ENCODE measurements at places on chromosomes 2 and 18. TPM values are rescaled to one million over a fixed set of nuclear protein-coding genes. Genes with fewer than 3 reads are reported as not detected.

GRCh38 chr18:76230791-76231190, 264.3 kb downstream of the ZNF516 start:
- no peaks in the 10 kb centered on the region for H3K27me3 ChIP-seq
- no peaks in the 10 kb centered on the region for H3K4me1 ChIP-seq
- no peak overlapping the region for H3K27ac ChIP-seq

GRCh38 chr2:46471-47345, at the start of gene FAM110C:
Gene FAM110C, minus strand, starts transcription at chr2:46505. Its CDS starts 120 bp downstream, at chr2:46385.
- DNase-seq: peak; percentile 57
- no peaks in the 10 kb centered on the region for H3K27me3 ChIP-seq
- H3K4me3 ChIP-seq: peak within 1 kb of the TSS; percentile 31
- H3K27ac ChIP-seq: no peak within 1 kb of the TSS

DNA sequence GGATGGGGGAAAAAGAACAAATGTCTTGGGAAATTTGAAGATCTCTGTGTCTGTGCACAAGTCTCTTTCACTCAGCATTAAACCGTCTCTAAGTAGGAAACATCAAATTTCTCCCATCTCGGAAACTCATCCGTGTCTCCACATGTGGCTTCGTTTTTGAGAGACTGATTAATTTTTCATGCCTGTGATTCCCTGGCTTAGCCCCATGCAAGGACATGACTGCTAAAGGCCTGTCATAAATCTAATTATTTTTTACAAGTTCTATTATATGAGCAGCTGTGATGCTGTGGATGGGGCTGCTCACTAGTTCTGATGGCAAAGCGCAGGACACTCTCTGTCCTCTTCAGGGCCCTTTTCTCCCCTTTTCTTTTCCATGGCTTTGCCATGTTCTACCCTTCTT, 129.1 kb downstream of the RGPD3 start:
- H3K27ac ChIP-seq: no peak overlapping the region
- DNase-seq: no peak
- H3K4me3 ChIP-seq: no peak overlapping the region
- no peaks in the 10 kb centered on the region for H3K36me3 ChIP-seq
- H3K4me1 ChIP-seq: no peaks in the 10 kb centered on the region

GRCh38 chr2:217054791-217055190, 194.9 kb upstream of the TNP1 start:
- H3K27ac ChIP-seq: no peak overlapping the region
- no peak overlapping the region for H3K4me3 ChIP-seq
- no peaks in the 10 kb centered on the region for H3K36me3 ChIP-seq
- no peaks in the 10 kb centered on the region for H3K4me1 ChIP-seq

DNA sequence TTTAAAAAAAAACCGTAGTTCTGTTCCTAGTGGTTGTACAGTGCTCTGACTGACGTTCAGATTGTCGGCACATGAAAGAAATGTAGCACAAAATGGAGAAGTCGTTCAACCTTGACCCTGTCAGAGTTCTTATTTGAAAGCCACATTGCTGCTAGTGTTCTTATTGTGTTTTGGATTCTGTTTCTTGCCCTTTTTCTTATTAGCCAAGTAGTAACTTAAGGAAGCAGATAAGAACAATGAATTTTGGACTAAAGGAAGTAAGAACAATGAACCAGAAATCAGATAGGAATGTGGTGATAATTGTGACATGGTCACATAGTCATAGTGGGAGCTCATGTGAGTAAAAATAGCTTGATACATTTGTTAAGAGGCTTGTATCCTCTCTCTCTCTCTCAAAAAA, 45.9 kb downstream of the RPIA start:
- peaks cover 5% of the 10 kb centered on the region for H3K4me1 ChIP-seq
- no peak overlapping the region for H3K27ac ChIP-seq
- no peak for DNase-seq
- no peak overlapping the region for H3K4me3 ChIP-seq
- H3K27me3 ChIP-seq: no peaks in the 10 kb centered on the region
- peaks cover 16% of the 10 kb centered on the region for H3K36me3 ChIP-seq

DNA sequence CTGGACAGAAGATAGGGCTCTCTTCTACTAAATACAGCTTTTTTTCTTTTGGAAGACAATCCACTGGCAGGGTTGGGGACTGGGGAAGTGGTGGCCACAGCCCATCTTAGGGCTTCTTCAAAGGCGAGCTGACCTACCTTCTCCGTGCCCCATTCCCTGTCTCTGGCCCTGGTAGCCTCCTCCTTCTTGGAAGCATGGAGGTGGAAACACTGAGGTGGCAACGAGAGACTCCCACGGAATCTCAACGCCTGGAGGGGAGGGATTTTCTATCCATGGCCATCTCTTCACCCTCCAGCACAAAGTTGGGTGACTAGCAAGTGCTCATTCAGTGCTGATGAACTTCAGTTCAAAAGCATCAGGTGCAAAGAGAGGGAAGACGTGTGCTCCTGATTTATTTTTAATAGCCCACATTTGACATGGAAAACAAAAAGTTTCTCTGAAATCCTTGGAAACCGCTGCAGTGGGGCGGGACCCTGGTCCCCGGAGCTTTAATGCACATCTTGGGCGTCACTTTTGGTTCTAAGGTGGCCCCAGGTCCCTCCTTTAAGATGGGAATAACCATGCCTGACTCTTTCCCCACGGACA, 633 bp upstream of the ARMC9 start:
- H3K27me3 ChIP-seq: no peaks in the 10 kb centered on the region
- H3K4me3 ChIP-seq: peak overlapping the region; percentile 99
- H3K4me1 ChIP-seq: peaks cover 11% of the 10 kb centered on the region
- no peaks in the 10 kb centered on the region for H3K36me3 ChIP-seq

GRCh38 chr2:30503007-30503694, 56.1 kb downstream of the LCLAT1 start:
- no peak overlapping the region for H3K27ac ChIP-seq
- no peaks in the 10 kb centered on the region for H3K27me3 ChIP-seq
- peak; percentile 41 for DNase-seq
- H3K4me3 ChIP-seq: no peak overlapping the region
- H3K36me3 ChIP-seq: no peaks in the 10 kb centered on the region
- H3K4me1 ChIP-seq: peaks cover 34% of the 10 kb centered on the region

GRCh38 chr2:42312106-42312505, 48.9 kb downstream of the COX7A2L start:
- H3K27me3 ChIP-seq: no peaks in the 10 kb centered on the region
- no peak overlapping the region for H3K27ac ChIP-seq
- H3K4me1 ChIP-seq: peaks cover 5% of the 10 kb centered on the region
- peaks cover 16% of the 10 kb centered on the region for H3K36me3 ChIP-seq

- no peaks in the 10 kb centered on the region for H3K36me3 ChIP-seq
- no peak for DNase-seq
- H3K27me3 ChIP-seq: no peaks in the 10 kb centered on the region
- H3K27ac ChIP-seq: no peak overlapping the region
Measured at GRCh38 chr2:85273738-85274731, 53.8 kb downstream of the TGOLN2 start.

GRCh38 chr2:235577404-235578330, 83.8 kb downstream of the AGAP1 start:
- DNase-seq: no peak
- H3K27ac ChIP-seq: no peak overlapping the region
- no peaks in the 10 kb centered on the region for H3K4me1 ChIP-seq
- H3K4me3 ChIP-seq: no peak overlapping the region
- no peaks in the 10 kb centered on the region for H3K36me3 ChIP-seq
- no peaks in the 10 kb centered on the region for H3K27me3 ChIP-seq

DNA sequence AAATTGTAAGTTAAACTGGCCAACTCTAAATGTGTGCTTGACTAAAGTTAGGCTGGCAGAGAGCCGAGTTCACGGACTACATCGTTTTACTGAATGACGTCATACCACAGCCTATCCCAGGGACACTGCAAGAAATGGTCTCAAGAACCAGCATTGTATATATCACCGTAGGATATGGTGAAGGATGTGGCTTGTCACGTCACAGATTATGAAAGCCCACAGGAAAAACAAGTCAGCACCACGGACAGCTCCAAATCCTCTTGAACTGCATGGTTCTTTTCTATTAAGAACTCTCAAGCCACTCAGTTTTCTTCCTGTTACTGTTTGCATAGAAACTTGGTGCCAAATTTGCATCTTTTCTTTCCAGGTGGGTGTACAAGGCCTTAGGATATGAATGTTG, 85.1 kb upstream of the ACAA2 start:
- no peaks in the 10 kb centered on the region for H3K4me1 ChIP-seq
- no peaks in the 10 kb centered on the region for H3K27me3 ChIP-seq
- DNase-seq: peak; percentile 67
- H3K4me3 ChIP-seq: no peak overlapping the region
- H3K36me3 ChIP-seq: no peaks in the 10 kb centered on the region

DNA sequence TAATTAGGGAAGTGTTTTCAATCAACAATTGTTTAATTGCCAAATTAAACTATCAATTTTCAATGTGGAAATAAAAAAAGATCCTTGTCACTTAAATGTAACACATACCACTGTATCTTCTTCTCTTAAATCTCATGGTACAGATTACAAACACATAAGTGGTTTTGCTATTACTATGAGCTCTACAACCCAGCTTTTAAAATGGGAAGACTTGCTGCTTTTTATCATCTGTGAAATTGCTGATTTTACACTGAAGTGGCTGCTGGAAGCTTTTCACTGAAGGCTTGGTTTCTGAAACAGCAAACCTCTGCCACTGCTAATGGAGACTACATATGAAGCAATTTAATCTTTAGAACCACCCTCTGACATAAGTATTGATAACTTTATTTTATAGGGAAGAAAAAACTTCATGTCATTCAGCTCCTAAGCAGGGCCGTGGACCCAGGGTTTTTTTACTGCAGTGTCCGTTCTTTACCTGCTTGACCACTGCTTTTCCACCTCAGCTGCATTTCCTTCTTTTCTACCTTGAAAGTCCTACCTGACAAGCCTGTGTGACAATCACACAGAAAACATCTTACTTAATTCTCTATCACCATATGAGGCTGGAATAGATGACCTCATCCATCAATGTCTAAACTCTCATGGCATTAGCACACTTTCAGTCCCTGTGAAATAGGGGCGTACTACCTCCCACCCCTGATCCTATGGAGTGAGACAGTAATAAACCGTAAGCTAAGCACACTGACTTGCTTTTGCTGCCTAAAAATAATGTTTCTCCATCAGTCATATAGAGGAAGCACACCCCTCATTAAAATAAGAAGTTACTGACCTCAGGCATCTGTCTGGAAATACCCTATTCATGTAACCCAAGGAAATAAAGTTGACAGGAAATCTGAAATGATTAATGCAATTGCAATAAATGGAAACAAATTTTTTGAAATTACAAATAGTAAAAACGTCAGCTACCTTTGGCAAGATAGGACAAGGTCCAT, 19.2 kb upstream of the SLC8A1 start:
- H3K27me3 ChIP-seq: no peaks in the 10 kb centered on the region
- H3K27ac ChIP-seq: no peak overlapping the region
- no peaks in the 10 kb centered on the region for H3K36me3 ChIP-seq
- H3K4me1 ChIP-seq: no peaks in the 10 kb centered on the region

- DNase-seq: no peak
- no peaks in the 10 kb centered on the region for H3K4me1 ChIP-seq
- H3K27me3 ChIP-seq: peaks cover 7% of the 10 kb centered on the region
- no peak overlapping the region for H3K4me3 ChIP-seq
- H3K36me3 ChIP-seq: no peaks in the 10 kb centered on the region
- H3K27ac ChIP-seq: no peak overlapping the region
Measured at GRCh38 chr2:20877960-20878359, 55.1 kb upstream of the LDAH start.

DNA sequence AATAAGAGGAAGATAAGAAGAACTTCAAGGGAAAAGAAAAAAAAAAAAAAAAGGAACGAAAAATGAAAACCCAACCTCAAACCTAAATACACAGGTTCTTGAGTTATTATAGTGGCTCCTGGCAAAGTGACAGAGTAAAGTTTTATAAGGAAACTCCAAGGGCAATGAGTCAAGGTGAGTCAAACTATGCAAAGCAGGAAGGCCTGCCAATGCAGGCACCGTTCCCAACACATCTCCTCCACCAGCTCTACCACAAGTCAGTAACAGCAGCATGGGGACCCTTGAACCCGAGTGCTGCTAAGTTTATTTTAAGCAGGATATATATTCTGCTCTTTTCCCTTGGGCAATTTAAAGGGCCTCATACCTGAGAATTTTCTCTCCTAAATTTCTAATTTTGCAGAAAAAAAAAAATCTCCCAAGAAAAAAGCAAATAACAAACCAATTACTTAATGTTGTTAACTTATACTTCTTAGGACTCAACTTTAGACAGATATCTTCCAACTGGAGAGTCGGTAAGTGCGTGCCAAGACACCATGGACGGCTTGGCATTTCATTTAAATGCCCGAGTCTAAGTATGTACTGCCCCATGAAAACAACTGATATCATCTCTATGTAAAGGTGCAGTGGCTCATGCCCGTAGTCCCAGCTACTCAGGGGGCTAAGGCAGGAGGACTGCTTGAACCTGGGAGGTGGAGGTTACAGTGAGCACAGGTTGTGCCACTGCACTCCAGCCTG, 75.7 kb upstream of the TFCP2L1 start:
- H3K4me3 ChIP-seq: no peak overlapping the region
- H3K27me3 ChIP-seq: no peaks in the 10 kb centered on the region
- H3K36me3 ChIP-seq: peaks cover 47% of the 10 kb centered on the region

DNA sequence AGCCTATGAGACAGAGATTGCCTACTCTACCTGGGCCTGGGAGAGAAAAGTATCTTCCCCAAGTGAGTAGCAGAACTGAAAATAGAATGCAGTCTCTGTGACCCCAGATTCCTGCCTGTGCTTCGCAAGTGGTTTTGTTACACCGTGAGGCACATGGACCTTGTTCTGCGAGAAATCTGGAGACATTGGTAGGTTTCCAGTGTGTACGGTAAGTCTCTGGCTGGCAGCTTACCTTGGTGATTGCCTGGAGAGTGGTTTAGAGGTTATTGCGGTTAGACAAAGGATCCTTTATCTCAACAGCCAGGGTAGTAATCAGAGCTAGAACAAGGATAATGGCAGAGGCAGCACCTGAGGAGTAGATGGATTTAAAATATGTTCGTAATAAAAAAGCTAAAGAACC, 606.0 kb upstream of the GCFC2 start:
- no peak overlapping the region for H3K4me3 ChIP-seq
- H3K27ac ChIP-seq: no peak overlapping the region
- H3K27me3 ChIP-seq: no peaks in the 10 kb centered on the region

DNA sequence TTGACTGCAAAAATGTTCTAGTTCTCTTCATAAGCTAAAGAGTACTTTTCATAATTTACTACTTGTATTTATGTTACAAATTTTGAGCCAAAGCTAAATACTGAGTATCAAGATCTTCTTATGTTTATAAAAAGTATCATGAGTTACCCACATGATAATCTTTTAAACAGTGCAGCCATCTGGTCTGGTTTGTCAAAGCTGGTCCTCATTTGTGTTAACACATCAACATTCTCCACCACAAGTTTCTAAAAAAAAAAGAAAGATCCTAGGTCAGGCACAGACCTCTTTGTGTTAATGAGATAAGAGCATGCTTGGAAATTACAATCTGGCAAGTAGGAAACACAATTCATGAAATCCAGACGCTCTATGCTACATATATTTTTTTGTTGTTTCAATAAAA, 75.5 kb upstream of the FRZB start:
- no peak overlapping the region for H3K27ac ChIP-seq
- no peaks in the 10 kb centered on the region for H3K4me1 ChIP-seq
- H3K4me3 ChIP-seq: no peak overlapping the region

GRCh38 chr18:52287151-52287550, 52.8 kb upstream of the DCC start:
- H3K4me3 ChIP-seq: no peak overlapping the region
- H3K36me3 ChIP-seq: no peaks in the 10 kb centered on the region
- no peaks in the 10 kb centered on the region for H3K27me3 ChIP-seq
- DNase-seq: no peak
- no peak overlapping the region for H3K27ac ChIP-seq
- no peaks in the 10 kb centered on the region for H3K4me1 ChIP-seq

Gene IL1R2
- total RNA-seq: 1.4 TPM

Gene DCC
- total RNA-seq: not detected

Gene CNGA3
- total RNA-seq: not detected

Gene TYMS
- total RNA-seq: 307 TPM

Gene DLGAP1
- total RNA-seq: not detected

Gene GPR17
- not detected for total RNA-seq

Gene SFXN5
- total RNA-seq: 16.8 TPM

Gene IL1B
- not detected for total RNA-seq

Measured in CD8-positive, alpha-beta memory T cell (primary cell).